ENCODE measurements at places on chromosomes 13 and 19.

DNA sequence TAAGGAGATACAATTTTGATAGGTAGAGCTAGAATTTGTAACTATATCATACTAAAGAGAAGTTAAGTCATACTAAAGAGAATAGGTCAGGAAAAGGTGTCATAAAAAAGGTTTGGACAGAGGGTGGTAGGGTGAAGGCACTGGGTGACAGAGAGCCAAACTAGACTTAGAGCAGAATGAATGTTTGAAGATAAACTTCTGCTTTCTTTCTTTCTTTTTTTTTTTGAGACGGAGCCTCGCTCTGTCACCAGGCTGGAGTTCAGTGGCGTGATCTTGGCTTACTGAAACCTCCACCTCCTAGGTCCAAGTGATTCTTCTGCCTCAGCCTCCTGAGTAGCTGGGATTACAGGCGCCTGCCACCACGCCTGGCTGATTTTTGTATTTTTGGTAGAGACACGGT, 44.1 kb downstream of the TM9SF2 start:
- DNase-seq = no peak

DNA sequence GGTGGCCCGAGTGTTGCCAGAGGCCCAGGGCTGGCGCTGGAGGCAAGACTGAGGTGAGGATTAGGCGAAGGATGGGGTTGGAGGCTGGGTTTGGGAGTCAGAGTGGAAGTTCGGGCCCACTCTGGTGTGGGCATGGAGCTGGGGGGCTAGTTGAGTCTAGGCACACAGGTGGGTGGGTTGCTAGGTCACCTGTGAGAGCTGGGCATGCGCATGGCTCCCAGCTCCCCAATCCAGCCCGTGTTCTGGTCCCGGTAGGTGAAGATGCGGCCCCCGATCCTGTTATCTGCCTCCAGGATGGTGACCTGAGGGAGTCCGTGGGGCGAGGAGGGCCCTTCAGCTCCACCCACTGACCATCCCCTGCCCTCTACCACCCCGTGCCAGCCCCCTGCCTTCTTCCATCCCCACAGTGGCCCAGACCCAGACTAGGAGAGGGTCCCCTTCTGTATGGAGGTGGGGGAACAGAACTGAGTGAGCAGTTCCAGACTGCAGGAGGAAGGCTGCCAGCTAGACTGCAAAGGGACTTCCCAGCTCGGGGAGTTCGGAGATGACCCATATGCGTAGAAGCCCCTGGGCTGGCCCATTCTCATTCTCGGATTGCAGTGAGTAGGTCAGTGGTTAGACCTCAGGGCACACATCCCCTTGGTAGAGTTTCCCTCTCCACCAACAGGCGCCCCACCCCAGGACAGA, 1.7 kb downstream of the IL4I1 start:
- DNase-seq = no peak

GRCh38 chr19:6667114-6667627, 2.8 kb downstream of the TNFSF14 start:
- peak; percentile 67 for DNase-seq

GRCh38 chr19:13681509-13681908, 82.8 kb upstream of the MRI1 start:
- no peak for DNase-seq

DNA sequence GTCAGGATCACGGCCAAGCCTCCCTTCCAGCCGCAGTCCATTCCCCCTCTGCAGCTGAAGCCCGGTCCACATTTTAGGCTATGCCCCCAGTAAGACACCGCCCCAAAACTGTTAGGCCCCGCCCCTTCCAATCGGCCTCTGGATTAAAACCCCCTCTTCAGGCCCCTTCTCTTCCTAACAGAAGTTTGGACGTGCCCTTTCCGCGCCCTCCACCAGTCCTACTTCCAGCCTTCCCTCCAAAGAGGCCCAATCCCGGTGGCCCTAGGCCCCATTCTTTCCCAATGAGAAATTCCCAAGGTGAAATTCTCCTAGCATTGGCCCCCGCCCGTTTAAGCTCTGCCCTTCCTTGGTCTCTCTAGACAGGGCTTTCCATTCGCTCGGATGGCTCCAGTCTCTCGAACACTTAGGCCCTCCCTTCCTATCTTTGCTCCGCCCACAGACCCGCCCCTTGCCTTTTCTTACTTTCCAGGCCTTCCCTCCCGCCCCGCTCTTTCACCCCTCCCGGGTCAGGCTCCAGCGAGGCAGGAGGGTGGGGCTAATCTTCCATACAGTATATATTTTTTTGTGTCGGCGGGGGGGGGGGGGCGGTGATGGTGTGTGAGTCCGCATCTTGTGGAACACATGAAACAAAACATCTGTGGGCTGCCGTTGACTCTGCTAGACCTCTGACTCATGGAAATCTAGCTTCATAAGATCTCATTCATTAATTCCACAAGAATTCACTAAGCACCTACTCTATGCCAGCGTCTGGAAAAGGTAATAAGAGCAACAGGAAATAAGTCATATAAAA, 13.6 kb downstream of the LTBP4 start:
- peak; percentile 96 for DNase-seq

GRCh38 chr19:43316591-43317319, 36.7 kb upstream of the CD177 start:
- DNase-seq = peak; percentile 36

GRCh38 chr19:57803594-57804325, 11.0 kb downstream of the ZNF552 start:
- DNase-seq = peak; percentile 67

Data from epithelial cell of esophagus (primary cell).